Hindlimb muscle (tissue), 1 donor: ENCODE measurements at places on chromosomes 16 and 17.

GRCh38 chr17:21030375-21030774 is 12.4 kb downstream of the USP22 start:
- DNase-seq, result no peak

- DNase-seq, result no peak
These were observed 205.7 kb downstream of the TANC2 start for GRCh38 chr17:63171428-63172393.

GRCh38 chr16:28295276-28295675 is 3.0 kb downstream of the SBK1 start:
- no peak for DNase-seq

DNA sequence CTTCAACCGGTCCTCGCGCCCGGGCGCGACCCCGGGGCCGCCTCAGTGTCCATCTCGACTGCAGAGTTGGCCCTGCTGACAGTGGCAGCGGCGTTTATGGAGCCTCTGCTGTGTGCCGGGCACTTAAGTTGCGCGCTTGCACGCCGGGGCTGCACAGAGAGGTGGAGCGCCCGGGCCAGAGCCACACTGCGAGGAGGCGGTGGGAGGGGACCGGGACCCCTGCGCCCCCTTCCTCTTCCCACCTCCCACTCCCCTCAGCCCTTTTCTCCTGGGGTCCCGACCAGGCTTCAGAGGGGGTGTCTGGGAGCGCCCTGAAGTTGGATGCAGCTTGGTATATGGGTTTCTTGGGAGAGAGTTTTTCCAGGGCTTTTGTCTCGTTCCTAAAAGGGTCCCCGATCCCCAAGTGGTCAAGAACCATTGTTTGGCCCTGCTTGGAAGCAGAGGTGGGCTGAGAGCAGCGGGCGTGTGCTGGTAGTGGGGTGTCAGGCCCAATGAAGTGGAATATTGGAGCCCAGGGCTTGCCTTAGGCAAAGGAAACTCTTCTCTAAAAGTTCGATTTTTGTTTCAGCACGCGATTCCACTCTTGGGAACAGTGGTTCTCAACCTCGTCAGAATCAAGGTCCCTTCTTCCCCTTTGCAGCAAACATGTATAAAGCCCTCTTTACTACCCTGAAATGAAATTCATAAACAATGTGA is 605 bp downstream of the MRTFB start:
- no peak for DNase-seq

DNA sequence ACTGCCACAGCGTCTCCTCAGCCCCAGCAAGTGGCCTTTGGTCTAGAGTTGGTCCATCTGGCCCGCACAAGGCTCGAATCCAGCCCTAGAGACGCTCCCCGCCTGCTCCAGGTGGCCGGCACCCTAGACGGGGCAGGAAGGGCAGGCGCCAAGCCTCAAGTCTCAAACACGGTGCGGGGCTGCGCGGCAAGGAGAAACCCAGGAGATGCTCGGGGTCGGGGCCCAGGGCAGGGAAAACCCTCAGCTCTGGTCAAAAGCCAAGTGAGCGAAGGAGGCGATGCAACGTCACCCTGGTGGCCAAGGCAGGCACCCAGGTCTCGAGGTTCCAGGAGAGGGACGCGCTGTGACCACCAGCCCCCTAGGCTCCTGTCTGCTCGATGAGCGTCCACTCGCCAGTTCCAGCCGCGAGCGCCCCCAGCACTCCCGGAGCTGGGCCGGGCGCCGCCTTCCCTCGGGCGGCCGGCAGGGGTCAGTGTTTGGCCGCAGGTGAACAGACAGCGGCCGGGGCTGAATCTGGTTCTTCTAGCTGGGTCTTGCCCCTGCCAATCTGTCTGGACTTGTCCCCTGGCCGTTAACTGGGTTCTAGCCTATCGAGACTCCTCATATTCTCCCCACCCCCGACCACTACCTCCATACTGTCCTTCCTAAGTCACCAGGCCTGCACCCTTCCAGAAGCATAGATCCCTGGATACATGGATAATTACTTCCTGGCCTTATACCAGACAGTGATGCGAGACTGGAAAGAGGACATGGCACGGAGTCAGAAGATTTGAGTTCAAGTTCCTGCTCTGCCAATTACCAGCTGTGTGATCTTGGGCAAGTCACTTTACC is 44.0 kb downstream of the PRAC1 start:
- DNase-seq, result peak; percentile 55
